ENCODE measurements at places on chromosomes 11 and 22.
A peak's percentile ranks its signal among the peaks of the same experiment; 100 is the strongest.

GRCh38 chr11:100776212-100776896 is 89.3 kb downstream of the ARHGAP42 start:
- no peak for DNase-seq

DNA sequence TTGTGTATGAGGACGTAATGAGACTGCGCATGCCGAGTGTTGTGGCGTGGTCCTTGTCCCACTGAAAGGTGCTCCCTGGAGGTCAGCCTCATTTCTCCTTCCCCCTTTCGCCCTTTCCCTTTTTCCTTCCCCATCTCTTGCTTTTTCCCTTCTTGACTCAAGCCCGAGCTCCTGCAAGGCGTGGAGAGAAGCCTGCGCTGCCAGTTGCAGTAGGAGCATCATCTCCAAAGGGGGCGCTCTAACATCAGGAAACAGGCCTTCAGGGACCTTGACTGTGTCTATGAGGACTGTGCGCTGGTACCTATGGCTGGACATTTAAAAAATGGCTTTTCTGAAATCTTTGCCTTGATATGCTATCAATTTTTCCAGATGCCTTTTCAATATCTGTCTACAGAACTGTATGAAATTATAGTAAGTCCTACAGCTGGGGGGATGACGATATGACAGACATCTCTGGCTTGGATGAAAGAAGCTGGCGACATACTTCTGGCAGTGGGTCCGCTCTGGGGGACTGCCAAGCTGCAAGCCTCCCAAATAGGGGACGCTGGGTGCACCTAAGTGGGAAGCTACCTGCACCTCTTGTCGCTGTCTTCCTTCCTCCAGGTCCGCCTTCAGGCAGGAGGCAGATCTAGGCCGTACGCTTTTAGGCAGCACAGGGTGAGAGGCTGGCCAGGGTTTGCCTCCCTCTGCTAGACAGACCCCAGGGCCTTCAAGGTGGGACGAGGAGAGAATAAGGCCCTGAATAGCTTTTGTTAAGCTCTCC is 96.5 kb downstream of the NXPE2 start:
- DNase-seq: no peak

DNA sequence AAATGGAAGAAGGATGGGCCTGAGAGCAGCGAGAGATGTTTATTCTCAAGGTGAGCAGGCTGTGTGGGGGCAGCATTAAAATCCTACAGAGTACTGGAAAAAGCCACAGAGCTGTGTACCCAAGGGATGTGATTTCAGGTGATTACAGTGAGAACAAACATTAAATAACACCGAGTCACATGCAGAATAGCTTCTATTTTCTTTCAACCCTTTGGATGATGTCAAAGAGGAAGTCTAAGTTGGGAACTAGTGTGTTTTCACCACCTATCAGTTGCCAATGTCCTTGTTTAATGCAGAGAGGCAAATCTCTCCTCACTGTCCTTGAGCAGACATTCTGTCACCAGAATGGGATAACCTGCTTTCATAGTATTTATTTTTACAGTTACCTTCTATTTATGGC is 379.6 kb upstream of the NARS2 start:
- DNase-seq: no peak

DNA sequence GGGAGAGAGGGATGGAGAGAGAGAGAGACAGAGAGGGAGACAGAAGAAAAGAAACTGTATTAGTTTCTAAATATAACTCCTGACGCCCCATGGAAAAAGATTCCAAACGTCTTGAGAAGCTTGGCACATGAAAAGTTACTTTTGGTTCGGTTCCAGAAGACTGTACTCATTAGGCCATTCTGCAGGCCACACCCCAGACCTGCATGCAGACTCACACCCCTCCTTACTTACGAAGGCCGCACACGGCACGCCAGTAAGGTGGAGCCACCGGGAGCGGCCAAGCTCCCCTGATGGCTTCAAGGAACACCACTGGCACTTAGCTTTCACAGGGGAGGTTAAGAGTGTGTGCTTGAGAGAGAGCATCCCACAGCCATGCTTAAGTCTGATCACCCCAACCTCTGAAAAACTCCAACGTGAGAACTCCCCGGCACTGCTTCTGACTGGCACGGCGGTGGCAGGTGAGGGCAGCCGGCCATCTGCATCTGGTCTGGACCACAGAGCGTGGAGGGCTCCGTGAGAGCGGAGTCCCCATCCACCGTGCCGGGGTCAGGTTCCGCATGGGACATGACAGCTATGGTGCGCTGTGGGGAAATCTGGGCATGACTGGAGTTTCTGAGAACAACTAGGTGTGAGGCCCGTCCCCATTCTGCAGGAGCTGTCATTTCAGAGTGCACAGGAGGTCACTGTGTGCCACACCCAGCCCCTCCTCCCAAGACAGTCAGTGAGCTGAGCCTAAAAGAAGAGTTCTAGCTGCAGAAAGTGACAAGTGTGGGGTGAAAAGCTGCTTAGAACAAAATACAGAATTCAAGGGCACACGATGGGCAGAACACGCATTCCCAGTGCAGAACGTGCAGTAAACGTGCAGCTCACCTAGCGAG is 62.4 kb downstream of the MYH9 start:
- DNase-seq: peak; percentile 60

DNA sequence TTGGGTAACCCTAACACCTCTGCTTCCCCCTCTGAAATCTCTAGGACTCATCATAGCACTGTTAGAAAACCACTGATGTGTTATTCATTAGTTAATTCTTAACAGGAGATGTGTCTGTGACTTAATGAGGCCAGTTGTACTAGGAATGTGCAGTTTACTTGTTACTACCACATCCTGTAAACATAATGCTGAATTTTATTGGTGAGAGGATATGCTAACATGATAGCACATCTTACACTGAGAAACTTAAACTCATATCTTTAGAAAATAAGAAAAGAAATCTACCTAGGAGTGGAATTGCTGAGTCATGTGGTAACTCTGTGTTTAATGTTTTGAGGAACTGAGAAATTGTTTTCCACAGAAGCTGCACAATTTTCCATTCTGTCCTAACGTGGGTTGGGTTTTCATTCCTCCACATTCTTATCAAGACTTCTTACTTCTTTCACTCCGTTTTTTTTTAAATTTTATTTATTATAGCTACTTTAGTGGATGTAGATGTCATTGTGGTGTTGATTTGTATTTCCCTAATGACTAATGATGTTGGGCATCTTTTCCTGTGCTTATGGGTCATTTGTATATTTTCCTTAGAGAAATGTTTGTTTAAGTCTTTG is 33.7 kb downstream of the RNF121 start:
- no peak for DNase-seq

- DNase-seq: no peak
These were observed 79.1 kb downstream of the SERGEF start for GRCh38 chr11:17933708-17934107.

DNA sequence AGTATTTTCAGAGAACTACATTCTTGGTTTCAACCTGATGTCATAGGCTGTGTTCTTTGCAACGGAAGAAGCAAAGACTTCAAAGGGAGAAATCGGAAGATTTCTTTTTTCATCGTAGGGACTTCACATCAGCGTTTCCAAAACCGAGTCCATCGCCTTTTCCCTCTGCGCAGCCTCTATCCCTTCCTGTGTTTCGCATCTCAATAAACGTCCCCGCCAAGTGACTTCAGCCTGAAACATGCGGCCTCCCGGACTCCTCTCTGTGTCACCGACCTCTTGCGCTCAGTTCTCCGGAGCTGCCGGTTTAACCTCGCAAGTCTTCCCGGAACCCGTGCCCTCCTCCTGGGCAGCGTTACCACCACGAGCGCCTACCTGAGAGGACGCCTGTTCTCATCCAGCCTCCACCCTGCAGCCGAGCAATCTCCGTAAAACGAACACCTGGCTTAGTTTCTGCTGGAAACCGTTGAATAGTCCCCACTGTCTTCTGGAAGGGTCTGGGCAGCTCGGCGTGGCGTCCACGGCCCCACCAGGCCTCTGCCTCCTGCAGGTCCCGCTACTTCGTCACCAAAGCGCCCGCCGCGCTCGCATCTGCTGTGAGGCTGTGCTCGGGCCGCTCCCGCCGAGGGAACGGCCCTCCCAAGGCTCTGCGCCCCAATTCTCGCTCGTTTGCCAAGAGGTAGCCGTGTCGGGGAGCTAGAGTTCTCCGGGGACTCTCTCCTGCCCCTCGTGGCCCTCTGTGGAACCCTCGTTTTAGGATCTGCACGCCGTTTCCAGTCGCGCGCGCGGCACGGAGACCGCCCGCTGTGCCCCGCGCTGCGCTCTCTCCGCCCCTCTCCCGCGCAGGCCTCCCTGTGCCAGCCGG is at the start of gene GLB1L3:
TSS of gene GLB1L3 (plus strand) at position 846 of the 862 bp plus-strand sequence. CDS start 362 bp downstream, outside the sequence.
- no peak for DNase-seq

GRCh38 chr11:95764267-95764898 is 25.2 kb downstream of the FAM76B start:
- DNase-seq: peak; percentile 59

- no peak for DNase-seq
These were observed 173.8 kb downstream of the LARGE1 start for GRCh38 chr22:33746501-33746928.

DNA sequence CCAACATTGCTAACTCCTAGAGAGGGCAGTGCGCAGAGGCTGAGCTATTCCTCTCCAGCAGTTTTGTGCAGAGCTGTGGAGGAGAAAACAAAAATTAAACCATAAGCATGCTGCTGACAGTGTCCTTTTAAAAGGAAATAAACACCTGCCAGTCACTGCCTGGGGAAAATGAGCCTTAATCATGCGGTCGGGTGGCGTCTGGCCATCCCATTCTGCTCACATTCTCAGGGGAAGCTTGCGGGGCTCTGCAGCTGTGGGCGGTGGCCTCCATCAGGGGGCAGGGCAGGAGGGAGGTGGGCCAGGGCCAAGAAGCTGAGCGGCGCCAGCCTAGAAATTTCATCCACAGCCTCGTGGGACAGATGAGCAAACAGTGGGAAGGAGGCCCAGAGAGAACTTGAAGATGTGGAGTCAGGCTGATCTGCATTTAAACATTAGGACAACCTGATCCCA is 71.0 kb upstream of the TP53I11 start:
- DNase-seq: no peak

DNA sequence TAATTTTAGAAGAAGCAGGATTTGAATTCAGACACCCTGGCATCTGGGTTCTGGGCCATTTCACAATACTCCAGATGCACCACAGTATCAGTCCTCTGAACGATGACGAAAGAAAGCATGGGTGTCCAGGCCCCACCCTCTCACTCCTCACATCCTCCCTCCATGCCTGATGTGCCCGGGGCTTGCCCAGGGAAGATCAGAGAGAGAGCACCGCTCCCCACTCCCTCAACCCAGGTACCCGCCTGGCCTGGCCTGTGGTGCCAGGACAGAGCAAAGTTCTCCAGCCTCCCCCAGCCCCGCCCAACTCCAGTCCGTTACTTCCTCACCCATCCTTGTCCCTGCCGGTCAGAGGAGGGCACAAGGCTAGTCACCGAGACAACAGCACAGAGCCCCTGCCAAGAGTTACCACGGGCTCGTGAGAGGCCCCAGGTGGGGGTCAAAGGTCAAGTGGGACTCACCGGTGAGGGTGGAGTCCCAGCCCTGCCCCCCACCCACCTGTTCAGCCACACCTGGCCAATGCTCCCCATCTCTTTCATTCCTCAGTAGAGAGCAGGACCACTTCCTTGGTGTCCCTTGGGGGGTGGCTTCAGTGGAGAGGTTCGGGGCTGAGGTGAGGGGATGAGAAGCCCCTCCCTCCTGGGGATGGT is 8.1 kb downstream of the BCL9L start:
- DNase-seq: peak; percentile 50

- DNase-seq: no peak
These were observed 8.6 kb downstream of the TMEM121B start for GRCh38 chr22:17112491-17113042.

DNA sequence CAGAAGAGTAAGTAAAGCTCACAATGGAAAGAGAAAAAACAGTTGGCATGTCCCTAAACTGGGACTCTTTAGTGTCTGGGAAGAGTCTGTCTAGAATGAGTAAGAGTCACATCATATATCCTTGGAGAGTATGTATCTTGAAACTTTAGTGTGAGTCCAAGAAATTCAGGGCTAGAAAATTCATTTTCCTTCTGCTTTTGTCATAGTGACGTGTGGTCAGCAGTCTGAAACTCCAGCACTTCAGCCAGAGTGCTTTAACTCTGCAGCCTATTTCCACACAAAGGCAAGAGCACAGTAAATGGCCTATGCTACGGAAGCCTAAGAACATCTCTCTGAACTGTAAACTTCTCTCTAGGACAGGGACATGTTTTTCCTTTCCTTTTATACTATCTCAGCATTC is 174.1 kb downstream of the FAM181B start:
- DNase-seq: no peak

- DNase-seq: peak; percentile 79
These were observed at the start of gene SMTN for GRCh38 chr22:31080848-31081649. SMTN (plus strand) TSS chr22:31081318; CDS start chr22:31083259, 1,941 bp downstream.

DNA sequence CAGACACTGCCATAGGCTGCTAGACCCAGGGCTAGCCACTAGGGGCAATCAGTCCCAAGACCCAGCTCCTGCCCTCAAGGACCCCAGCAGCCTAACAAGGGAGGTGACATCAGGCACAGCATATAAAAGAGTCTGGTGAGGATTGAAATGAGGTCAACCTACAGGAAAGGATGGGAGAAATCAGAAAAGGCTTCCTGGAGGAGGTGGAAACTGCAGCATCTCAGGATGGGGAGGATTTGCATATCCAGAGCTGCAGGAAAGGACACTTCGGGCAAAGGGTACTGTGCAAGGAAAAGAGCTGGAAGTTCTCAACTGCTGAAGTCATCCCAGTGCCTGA is 2.9 kb upstream of the ARFGAP2 start:
- DNase-seq: no peak

DNA sequence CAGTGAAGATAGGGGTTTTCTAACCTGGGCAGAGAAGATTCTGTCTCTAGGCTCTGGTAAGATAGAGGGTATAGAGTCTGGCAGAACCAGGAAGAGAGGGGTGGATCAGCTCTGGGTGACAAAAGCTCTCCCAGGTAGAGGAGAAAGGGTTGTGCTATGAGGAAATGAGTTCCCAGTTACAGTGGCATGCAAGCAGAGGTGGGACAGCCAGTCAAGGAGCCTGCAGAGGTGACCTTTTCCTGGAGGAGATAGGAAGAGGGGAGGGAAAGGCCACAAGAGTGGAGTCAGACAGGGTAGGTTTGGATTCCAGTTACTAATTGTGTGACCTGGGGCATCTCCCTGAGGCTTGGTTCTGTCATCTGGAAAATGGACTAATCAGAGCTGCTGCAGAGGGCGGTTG is 3.4 kb upstream of the CAPN5 start:
- DNase-seq: no peak

- DNase-seq: no peak
These were observed 1413.0 kb downstream of the BRD1 start for GRCh38 chr22:48414651-48415050.

DNA sequence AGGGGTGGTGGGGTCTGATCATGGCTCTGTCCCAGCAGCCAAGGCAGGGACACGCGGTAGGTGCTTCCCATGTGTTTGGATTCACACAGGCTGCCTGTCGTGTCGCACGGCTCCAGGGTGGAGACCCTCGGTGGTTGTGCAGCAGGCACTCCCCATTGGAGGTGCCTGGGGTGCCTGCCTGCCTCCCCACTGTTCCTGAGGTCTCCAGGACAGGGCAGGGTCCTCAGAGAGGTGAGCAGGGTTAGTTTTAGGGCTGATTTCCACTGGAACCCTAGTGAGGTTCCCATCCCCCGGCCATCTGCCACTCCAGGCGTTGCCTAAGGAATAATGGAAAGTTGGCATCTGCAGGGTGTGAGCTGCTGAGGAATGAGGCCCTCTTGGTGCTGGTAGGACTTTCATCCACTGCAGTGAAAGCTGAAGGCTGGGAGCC is 32.3 kb downstream of the OSBPL5 start:
- no peak for DNase-seq

- DNase-seq: no peak
These were observed 665.4 kb downstream of the KCNA4 start for GRCh38 chr11:29351301-29351873.

- DNase-seq: no peak
These were observed 884 bp downstream of the CENATAC start for GRCh38 chr11:118998822-118999221.
